ENCODE measurements at places on chromosomes 7 and 10.

DNA sequence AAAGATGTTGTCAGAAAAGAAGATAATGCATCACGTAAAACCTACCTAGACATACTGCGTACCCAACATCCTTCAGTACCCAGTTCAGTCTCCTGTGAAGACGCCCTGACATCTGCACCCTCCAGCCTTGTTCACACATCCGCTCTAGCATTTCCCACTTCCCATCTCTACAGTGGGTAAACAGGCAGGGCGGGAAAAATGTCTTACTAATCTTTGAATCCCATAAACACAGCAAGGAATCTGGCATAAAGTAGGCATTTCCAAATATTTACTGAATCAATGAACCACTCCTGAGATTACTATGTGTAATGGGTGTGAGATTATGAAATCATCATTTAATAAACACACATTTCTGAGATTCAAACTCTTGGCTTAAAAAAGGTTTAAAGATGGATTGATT, 132.8 kb downstream of the GLI3 start:
- no peak for DNase-seq

DNA sequence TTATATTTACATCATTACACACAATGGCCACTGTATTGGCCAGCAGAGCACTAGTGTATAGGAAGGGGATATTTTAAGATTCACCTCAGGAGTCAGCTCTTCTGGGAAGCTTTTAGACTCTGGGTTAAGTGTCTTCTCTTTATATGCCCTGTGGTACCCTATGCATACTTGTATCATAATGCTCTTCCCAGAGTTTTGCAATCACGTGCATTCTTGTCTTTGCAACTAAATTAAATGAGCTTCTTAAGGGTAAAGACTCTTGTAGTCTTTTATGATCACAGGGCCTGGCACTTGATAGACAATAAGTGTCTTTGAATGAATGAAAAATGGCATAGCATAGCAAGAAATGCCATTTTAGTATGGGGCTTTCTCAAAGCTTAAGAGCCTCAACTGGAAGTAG, 35.4 kb upstream of the ARMS2 start:
- DNase-seq: no peak

DNA sequence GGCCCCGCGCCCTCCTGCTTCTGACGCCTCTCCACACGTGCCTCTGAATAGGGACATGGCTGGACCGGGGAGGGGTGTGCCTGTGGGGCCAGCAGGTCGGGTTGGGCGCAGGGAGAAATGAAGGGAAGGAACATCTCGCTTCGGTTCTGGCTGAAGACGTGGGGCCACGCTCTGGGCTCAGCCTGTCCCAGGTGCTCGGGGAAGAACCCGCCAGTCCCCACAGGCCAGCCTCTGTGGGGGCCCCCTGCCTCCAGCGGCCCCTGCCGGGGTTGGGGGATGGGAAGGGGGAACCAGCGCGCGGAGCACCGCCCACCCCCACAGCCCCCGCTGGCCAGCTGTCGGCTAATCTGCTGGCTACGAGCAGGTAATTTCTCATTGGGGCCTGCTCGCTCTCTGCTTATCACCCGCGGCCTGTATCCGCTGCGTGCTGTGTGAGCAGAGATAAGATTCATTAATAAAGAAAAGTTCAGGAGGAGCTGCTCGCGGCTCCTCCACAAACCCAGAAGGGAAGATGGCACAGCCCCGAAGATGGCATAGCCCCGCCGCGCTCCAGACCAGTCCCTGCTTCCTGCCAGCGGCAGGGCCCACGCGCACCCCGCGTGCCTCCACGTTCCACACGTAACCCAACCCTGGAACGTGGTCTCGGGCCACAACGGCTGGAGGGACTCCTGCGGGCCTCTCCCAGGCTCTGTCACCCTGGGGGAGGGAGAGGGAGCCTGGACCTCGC, 186.2 kb downstream of the ELFN1 start:
- no peak for DNase-seq

- no peak for DNase-seq
These were observed 493.1 kb downstream of the PLXNA4 start for GRCh38 chr7:132083126-132083525.

GRCh38 chr7:4299431-4299830, 382.7 kb upstream of the FOXK1 start:
- no peak for DNase-seq

DNA sequence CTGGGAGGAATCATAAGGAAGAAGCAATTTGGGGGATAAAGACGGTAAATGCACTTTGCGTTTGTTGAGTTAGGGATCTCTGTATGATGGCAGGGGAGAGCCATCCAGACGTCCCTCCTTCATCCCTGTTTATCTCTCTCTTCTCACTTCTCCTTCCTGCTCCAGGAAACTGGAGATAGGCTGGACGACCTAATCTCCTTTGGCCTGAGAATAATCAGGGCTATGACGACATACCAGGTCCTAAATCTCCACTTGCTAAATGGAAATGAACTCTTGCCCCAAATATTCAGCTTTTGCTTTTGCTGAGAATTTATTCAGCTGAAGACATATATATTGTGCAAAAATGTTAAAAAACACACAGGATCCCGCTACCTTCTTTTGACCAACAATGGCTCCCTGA, 182.9 kb upstream of the INHBA start:
- no peak for DNase-seq

DNA sequence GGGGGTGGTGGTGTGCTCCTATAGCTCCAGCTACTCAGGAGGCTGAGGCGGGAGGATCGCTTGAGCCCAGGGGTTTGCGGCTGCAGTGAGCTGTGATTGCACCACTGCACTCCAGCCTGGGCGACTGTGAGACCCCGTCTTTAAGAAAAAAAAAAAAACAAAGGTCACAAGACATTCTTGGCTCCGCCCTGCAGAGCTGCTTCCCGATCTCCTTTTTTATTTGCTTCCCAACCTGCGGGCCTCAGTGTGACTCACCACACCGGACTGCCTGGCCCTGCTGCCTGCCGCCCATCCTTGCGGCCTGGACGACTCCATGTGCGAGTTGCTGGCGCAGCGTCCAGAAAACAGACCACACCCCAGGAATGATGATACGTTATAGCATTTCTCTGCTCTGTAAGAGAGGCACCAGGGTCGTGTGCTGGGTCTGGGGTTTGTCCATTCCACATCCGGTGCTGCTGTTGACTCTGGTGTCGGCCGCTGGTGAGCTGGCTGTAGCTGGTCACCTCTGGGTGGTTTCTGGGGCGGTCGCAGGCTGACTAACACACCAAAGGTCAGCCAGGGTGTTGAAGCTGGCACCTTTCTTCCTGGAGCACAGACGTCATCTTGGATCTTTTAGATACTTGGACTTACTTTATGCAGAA, 123.6 kb downstream of the TCF7L2 start:
- no peak for DNase-seq

GRCh38 chr7:20359341-20359963, 28.8 kb downstream of the ITGB8 start:
- no peak for DNase-seq

DNA sequence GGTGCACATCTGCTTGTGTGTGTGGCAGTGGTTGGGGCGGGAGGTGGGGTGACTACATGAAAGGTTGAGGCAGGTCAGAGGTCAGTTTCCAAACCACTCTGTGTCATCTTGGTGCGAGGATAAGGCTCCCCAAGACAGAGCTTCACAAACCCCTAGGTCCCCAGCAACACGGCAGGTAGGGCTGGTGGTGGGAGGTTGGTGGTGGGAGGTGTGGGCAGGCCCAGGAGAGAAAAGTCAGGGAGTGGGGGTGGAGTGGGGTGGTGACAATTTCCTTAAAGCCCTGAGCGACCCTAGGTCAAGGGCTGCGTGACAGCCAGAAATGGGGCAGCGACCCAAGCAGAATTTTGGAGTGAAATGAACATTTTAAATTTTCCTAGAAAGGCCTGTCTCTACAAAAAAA, 1.6 kb upstream of the STRA8 start:
- DNase-seq: no peak

DNA sequence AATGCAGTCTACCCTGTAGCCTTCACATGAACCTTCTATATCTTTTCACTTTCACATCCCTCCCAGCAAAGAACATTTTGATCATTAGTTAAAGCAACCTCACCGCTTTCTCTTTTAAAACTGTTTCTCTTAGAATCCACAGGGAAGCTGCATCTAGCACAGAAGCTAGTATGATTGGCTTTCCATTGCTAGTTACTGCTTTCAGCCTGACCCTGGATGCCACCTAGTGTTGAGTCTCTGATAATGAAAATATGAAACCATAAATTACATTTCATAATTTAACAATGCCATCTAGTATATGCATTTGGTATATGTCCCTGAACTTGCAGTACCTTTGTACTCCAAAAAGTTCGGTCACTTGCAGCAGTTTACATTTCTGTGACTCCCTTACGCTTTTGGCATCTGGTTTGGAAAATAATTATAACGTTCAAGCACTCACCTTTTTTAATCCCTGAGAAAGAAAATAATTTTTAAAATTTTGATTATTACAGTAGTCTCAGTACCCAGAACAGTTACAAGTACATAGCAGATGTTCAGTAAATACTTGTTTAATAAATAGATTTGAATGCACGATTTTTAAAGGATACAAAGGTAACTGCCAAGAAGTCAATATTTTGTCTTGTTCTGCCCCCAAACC, 22.7 kb downstream of the CISD1 start:
- no peak for DNase-seq

GRCh38 chr10:88810196-88810961, 7.8 kb downstream of the LIPM start:
- no peak for DNase-seq

GRCh38 chr7:19437446-19437845, 271.4 kb downstream of the POLR1F start:
- DNase-seq: no peak

DNA sequence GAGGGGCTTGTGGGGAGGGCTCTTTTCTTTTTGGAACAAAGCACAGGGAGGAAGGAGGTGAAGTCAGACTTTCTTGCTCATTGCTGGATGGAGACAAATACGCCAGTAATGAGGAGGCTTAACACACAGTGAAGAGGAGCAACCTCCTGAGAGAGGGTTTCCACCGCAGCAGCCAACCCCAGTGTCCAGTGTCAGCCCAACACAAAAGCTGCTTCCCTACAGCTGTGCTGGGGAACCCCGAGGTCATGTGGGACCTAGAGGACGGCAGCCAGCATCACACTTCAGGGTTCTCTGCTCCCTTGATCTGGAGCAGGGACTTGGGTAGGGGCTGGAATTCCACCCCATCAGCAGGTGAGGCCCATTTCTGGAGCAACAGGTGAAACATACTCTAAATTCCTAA, 7.7 kb downstream of the BLNK start:
- DNase-seq: no peak

DNA sequence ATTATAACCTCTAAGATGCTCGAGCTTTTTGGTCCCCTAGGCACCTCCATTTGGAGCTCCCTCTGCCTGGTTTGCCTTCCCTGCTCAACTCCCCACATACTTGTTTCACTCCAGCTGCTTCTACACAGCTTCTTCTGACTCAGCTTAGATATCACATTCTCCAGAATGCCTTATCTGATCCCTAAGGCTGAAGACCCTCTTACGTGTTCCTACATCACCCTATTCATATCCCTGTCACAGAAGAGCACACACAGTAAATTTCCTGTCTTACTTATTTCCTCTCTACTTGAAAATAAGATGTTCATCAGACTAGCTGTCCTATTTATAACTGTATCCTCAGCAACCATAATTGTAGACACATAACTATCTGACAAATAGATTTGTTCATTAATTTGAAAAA, 61.3 kb upstream of the RNF148 start:
- no peak for DNase-seq

DNA sequence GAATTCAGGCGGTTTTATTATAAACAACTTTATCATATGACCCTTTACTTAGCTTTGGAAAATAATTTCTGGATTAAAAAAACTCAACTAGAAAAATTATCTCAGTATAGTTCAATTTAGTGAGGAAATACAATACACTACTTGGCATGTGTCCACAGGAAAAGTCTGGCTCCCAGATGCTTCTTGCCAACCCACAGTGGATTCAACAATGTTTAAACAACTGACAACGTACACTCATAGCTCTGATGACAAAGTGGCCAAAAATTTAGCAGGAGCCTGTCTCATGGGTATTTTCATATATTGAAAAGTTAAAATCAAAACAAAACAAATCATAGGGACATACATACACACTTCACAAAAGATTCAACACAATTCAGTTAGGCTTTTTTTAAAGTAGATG, 158.8 kb downstream of the SKAP2 start:
- no peak for DNase-seq

DNA sequence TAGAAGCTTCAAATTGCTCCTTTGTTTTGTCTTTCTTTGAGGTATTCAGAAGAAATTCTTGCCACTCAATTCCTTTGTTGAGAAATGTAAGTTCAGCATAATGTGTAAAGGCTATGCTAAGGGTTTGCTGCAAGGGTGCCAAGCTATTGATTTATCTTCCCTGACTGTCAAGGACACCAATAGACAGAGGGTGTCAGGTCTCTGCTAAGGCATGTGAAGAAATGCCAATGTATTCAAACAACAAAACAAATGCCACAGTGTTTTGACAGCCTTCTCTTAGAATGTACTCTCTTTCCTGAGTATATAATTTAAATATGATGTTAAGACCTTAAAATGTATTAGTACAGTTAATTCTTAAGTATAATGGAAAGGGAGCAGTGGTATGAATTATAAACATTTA, 62.4 kb downstream of the LRGUK start:
- DNase-seq: no peak

Data from stimulated activated CD8-positive, alpha-beta memory T cell treated with anti-CD3 and anti-CD28 coated beads, Interleukin-7, amount 100 ng/mL, for 1 hour (primary cell).